ENCODE measurements at places on chromosomes 13 and 19. TPM values are rescaled to one million over a fixed set of nuclear protein-coding genes. Genes with fewer than 3 reads are reported as not detected.
A peak's percentile ranks its signal among the peaks of the same experiment; 100 is the strongest.

GRCh38 chr13:46296115-46296822, 84.5 kb downstream of the LRRC63 start:
- H3K27me3 ChIP-seq: no peaks in the 10 kb centered on the region
- no peaks in the 10 kb centered on the region for H3K36me3 ChIP-seq
- H3K27ac ChIP-seq: peak overlapping the region; percentile 70
- H3K4me3 ChIP-seq: no peak overlapping the region
- peaks cover 32% of the 10 kb centered on the region for H3K4me1 ChIP-seq

GRCh38 chr19:52492994-52493470, 34.4 kb upstream of the ZNF808 start:
- no peaks in the 10 kb centered on the region for H3K36me3 ChIP-seq
- DNase-seq: peak; percentile 44
- no peak overlapping the region for H3K27ac ChIP-seq

- no peak overlapping the region for H3K27ac ChIP-seq
- H3K27me3 ChIP-seq: no peaks in the 10 kb centered on the region
- DNase-seq: no peak
- H3K4me1 ChIP-seq: no peaks in the 10 kb centered on the region
- H3K4me3 ChIP-seq: no peak overlapping the region
Observed at GRCh38 chr13:110726726-110727125, 13.2 kb downstream of the ING1 start.

GRCh38 chr13:48571126-48571913, 38.4 kb upstream of the RCBTB2 start:
- DNase-seq: no peak
- H3K27ac ChIP-seq: peak overlapping the region; percentile 84
- no peaks in the 10 kb centered on the region for H3K27me3 ChIP-seq
- H3K4me1 ChIP-seq: peaks cover 64% of the 10 kb centered on the region
- H3K4me3 ChIP-seq: peak overlapping the region; percentile 22
- no peaks in the 10 kb centered on the region for H3K36me3 ChIP-seq

- H3K36me3 ChIP-seq: no peaks in the 10 kb centered on the region
- no peak for DNase-seq
- H3K27ac ChIP-seq: peak overlapping the region; percentile 58
- no peak overlapping the region for H3K4me3 ChIP-seq
- no peaks in the 10 kb centered on the region for H3K27me3 ChIP-seq
Observed at GRCh38 chr13:110352735-110353134, 45.7 kb downstream of the COL4A2 start.

DNA sequence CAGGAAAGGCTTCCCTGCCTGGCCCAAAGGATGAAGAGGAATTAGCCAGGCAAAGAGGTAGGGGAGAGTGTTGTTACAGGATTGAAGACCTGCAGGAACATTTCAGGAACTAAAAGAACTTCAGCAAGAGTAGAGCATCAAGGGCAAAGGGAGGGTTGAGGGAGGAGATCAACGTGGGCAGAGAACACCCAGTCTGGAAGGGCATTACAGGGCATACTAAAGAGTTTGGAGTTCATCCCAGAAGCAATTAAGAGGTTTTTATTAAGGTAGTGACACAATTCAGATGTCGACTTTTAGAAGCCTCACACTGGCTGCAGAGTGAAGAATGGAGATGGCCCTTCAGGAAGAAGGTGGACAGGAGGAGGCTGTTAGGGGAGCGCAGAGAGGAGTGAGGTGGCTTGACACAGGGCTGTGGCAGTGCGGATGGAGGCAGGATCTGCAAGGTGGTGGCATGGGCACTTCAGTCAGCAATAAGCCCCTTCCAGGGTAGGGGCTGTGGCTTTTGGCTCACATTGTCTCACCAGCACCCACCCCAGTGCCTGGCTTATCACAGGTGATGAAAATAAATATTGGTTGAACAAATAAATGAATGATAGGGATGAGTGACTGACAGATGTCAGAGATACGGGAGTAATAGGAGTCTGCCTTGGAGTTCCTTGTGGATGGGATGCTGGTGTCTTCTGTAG, 24.9 kb downstream of the TEX26 start:
- H3K27ac ChIP-seq: no peak overlapping the region
- no peaks in the 10 kb centered on the region for H3K27me3 ChIP-seq
- no peak overlapping the region for H3K4me3 ChIP-seq

DNA sequence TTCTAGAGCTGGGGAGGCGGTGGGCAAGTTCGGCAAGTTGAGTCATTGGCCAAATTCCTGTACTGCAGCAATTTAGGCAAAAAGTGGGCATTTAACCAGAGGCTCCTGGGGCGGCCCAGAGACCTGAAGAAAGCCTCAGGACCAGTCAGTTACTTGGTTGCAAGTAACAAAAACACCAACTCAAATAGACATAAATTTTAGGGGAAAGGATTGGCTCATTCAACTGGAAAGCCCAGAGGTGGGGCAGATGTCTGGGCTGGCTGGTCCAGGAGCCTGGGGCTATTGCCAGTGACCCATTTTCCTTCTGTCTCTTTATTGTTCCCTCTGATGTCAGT, 97.1 kb downstream of the SIPA1L3 start:
- no peaks in the 10 kb centered on the region for H3K27me3 ChIP-seq
- DNase-seq: no peak
- H3K4me3 ChIP-seq: peak overlapping the region; percentile 48
- peak overlapping the region; percentile 80 for H3K27ac ChIP-seq
- peaks cover 38% of the 10 kb centered on the region for H3K4me1 ChIP-seq

GRCh38 chr19:7678971-7679751, 1.5 kb upstream of the TRAPPC5 start:
- H3K36me3 ChIP-seq: peaks cover 22% of the 10 kb centered on the region
- H3K27me3 ChIP-seq: peaks cover 4% of the 10 kb centered on the region
- peak; percentile 63 for DNase-seq
- peaks cover 14% of the 10 kb centered on the region for H3K4me1 ChIP-seq
- H3K27ac ChIP-seq: no peak overlapping the region
- H3K4me3 ChIP-seq: peak overlapping the region; percentile 100

DNA sequence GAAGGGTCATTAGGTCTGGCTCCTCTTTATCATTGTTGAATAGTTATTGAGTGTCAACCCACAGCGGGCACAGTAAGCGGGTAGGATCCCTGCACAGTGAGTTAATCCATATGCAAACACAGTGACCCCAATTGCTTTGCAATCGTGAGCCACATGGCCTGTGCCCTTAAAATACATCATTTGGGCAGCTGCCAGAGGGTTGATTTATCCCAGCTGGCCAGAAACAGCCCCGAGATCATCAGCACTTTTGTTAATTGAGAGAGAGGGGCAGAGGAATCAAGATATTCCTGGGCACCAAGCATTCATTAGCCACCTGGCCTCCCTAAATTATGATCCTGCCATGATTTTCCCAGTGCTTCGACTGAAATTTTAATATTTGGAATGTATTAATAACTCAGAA, 9.8 kb upstream of the CNMD start:
- no peaks in the 10 kb centered on the region for H3K4me1 ChIP-seq

C19orf73 gene
- total RNA-seq: 1.4 TPM

DNA sequence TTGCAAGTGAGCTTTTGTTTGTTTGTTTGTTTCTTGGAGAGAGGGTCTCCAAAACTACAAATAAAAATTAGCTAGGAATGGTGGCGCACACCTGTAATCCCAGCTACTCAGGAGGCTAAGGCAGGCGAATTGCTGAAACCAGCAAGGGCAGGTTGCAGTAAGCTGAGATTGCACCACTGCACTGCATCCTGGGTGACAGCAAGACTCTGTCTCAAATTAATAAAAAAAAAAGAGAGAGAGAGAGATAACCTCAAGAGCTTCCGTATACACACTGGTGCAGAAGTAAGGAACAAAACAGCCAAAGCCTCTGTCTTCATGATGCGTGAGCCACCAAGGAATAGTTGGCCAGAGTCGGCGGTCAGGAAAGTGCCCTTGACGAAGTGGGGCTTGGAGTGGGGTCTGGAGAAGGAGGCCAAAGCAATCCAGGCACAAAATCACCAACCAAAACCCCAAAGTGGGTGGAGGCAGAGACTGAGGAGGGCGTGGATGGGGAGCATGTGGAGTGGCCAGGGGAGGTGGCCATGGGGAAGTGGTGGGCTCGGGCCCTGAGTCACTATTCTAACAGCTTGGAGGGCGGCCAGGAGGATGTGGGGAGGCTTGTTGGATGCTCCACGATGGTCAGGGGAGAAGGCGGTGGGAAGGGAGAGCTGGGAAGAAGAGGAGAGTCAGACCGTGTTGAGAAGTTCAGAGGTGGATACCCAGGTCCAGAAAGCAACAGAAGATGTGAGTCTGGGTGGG, 21.2 kb upstream of the TOMM40 start:
- peaks cover 78% of the 10 kb centered on the region for H3K36me3 ChIP-seq
- no peak overlapping the region for H3K4me3 ChIP-seq
- DNase-seq: peak; percentile 73
- H3K4me1 ChIP-seq: peaks cover 22% of the 10 kb centered on the region
- peak overlapping the region; percentile 41 for H3K27ac ChIP-seq
- H3K27me3 ChIP-seq: no peaks in the 10 kb centered on the region

CYP2A7 gene
- 0.68 TPM for total RNA-seq

- no peaks in the 10 kb centered on the region for H3K36me3 ChIP-seq
- no peaks in the 10 kb centered on the region for H3K27me3 ChIP-seq
- no peaks in the 10 kb centered on the region for H3K4me1 ChIP-seq
- H3K4me3 ChIP-seq: no peak overlapping the region
Observed at GRCh38 chr13:103952183-103952582, 886.0 kb upstream of the SLC10A2 start.

LMTK3 gene
- total RNA-seq: 7.1 TPM

- no peak overlapping the region for H3K27ac ChIP-seq
- H3K4me1 ChIP-seq: no peaks in the 10 kb centered on the region
- H3K36me3 ChIP-seq: peaks cover 92% of the 10 kb centered on the region
- no peak overlapping the region for H3K4me3 ChIP-seq
- H3K27me3 ChIP-seq: no peaks in the 10 kb centered on the region
Observed at GRCh38 chr19:5608291-5608690, 14.3 kb downstream of the SAFB2 start.

ALOX5AP gene
- total RNA-seq: 311 TPM

DNA sequence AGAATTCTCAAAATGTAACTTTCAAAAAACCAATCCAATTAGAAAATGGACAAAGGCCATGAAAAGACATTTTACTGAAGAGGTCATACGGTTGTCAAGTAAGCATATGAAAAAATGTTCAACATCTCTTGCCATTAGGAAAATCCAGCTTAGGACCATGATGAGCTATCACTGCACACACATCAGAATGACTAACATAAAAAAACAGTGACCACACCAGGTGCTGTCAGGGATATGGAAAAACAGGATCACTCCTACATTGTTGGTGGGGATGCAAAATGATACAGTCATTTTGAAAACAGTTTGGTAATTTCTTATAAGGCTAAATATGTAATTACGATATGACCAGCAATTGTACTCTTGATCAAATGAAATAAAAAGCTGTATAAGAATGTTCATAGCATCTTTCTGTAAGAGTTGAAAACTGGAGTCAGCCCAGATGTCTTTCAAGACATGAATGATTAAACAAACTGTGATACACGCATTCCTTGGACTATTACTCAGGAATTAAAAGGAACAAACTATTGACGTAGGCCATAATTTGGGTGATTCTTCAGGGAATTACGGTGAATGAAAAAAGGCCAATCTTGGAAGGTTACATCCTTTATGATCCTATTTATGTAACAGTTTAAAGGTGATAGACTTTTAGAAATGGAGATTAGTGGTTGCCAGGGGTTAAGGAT, 26.9 kb upstream of the RCBTB2 start:
- peaks cover 22% of the 10 kb centered on the region for H3K4me1 ChIP-seq
- no peak overlapping the region for H3K4me3 ChIP-seq
- H3K36me3 ChIP-seq: no peaks in the 10 kb centered on the region
- DNase-seq: no peak
- H3K27me3 ChIP-seq: no peaks in the 10 kb centered on the region

DNA sequence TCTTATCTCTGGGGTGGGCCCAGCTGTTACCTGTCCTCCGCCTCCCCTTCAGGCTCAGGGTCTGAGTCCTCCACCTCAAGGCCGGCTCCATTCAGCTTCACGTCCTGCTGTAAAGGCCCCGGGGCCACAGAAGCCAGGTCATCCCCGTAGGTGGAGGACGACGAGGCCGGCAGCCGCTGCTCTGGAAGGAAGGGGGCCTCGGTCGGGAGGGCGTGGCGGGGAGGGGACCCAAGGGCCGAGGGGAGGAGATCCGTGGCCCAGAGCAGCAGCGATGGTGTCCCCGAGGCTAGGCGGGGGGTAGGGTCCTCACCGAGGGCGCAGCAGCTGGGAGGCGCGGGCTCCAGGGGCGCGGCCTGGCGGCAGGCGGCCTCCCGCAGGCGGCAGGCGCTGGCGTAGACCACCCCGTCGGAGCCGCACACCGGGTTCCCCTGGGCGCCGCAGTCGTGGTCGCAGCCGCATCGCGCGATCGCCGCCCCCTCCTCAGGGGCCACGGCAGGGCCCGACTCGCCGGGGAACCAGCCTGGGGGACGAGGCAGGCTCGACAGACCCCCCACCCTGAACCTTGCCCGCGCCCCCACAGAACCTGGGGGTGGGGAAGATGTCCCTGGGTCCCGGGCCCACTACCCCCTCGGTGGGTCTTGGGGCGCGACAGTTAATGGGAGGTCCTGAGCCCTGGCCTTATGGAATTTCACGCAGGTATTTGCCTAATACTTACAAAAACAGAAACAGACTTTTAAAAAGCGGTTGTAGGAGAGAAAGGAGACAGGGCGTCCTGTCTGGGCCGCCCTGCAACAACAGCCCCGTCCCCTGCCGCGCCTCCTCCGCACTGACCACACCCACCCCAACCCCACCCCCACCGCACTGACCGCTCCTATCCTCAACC, 7.6 kb downstream of the F2RL3 start:
- H3K36me3 ChIP-seq: no peaks in the 10 kb centered on the region
- no peaks in the 10 kb centered on the region for H3K27me3 ChIP-seq
- peak overlapping the region; percentile 79 for H3K27ac ChIP-seq
- H3K4me1 ChIP-seq: peaks cover 31% of the 10 kb centered on the region
- DNase-seq: peak; percentile 64
- peak overlapping the region; percentile 62 for H3K4me3 ChIP-seq

GRK1 gene
- total RNA-seq: not detected

DNA sequence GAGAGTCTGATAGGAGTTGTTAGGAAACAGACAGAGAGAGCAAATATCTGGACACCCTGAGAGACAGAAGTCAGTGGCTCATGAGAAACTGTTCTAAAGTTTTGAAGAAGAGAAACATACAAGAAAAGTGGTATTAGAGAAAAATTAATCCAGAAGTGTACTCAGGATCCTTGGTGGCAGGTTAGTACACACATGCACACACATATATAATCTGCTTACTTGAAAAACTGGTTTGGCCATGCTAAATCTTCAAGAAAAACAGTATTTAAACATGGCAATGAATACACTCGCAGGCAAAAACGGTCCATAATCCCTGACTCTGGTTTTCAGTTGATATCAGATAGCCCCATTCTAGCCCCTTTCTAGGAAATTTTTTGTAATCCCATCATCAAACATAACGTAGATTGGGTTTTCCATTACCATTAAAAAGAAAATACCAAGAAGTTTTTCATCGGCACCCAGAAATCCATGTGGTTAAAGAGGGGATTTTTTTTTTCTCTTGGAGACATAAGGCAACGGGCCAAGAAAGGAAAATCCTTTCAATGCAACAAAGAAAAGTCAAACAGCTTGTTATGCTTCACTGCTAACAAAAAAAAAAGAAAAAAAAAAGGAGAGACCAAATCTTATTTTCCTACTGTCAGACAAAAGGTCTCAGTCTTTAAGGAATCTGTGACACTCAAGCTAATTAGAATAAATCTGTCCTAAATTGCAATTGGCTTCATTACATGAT, 178.0 kb upstream of the MIR17HG start:
- no peaks in the 10 kb centered on the region for H3K36me3 ChIP-seq
- H3K27me3 ChIP-seq: peaks cover 6% of the 10 kb centered on the region
- no peak for DNase-seq

Data from lower lobe of right lung (tissue), 2 donors.